NCI-H446 treated with DMSO at 0.1 percent for 48 hours (cell line): ENCODE measurements at places on chromosomes 6 and 20.

- DNase-seq = no peak
These were observed 57.2 kb upstream of the IRAK1BP1 start for GRCh38 chr6:78810146-78810545.

DNA sequence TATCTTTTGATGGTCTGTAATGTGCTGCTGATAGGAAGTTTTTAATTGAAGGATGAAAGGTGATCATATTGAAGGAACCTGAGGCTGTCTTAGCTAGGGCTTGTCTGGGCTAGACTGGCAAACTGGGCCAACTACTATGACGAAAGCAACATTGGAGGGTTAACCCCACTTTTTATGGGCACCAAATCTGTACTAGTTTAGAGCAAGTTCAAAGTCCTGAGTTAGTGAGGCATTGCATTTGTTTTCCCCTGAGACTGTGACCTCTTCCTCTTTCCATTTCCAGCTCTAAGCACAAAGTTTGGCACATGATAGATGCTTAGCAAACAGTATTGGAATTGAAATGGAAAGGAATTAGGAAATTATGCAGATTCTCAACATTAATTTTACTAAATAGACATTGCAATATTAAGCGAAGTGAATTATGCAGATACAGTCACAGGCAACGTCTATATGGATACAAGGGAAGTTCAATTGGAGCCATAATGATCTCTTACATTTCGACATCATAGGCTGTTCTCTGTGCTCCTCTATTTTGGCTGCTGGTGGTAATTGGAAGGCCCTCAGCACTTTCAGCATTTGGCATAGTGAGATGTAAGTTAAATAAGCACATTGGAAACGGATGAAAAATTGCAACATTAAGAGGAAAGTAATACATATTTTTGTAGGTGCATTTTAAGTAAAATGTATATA is 22.2 kb downstream of the CEP57L1 start:
- no peak for DNase-seq

DNA sequence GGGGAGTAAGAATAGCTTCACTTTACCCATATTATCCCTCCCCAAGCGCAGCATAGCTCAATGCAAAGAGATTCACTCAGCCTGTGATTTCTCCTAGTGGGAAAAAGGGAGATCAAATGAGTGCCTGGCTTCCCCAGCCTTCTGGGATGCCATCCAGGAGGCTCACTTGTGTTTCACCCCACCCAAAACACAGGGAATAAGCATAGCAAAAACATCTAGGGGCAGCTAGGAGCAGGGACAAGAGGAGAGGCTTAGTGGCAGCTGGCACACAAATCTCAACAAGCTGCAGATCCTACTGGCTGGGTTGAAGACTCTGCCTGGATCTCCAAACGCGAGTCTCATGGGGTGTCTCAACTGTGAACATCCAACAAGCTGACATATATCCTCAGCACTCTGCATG is 715.8 kb downstream of the RNF144B start:
- DNase-seq = no peak

DNA sequence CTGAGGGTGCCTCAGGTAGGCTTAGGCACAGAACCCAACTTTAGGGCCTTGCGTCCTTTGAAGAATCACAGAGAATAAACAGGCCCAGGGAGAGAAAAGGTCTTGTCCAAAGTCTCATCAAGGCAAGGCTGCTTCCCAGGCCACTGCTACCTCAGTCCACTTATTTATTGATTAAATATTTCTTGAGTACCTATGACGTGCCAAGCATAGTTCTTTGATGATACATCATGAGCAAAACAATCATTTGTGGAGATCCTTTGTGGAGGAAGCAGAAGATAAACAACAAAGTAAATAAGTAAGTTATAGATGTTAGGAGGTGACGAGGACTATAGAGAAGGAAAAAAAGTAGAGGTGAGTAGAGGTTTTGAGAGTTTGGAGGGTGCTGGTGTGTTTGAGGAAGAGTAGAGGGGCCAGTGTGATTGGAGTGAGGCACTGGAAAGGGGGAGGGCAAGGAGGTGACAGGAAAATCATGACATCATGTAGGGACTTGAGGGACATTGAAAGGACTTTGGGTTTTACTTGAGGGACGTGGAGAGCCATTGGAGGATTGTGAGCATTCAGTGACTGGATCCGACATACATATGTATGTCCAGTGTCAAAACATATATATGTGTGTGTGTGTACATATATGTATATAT is 14.1 kb upstream of the CHMP4B start:
- no peak for DNase-seq

DNA sequence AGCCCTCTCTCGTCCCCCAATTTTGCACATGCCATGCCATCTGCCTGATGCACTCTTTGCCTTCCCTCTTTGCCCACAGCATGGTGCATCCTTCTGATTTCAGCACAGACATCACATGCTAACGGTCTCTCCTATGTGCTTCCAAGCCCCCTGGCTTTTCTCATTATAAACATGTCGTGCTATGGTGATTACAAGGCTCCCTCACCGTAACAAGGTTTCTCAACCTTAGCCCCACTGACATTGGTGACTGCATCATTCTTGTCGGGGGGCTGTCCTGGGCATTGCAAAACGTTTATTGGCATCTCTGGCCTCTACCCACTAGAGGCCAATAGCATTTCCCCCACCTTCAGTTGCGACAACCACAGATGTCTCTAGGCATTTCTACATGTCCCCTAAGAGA is 187.2 kb downstream of the TFAP2C start:
- no peak for DNase-seq
